Panc1 (cell line): ENCODE measurements at places on chromosomes 11 and 22. TPM values are rescaled to one million over a fixed set of nuclear protein-coding genes. Genes with fewer than 3 reads are reported as not detected.

GALR3 gene
- total RNA-seq: not detected

GPHA2 gene
- not detected for total RNA-seq

LMO2 gene
- 0.64 TPM for total RNA-seq

DNA sequence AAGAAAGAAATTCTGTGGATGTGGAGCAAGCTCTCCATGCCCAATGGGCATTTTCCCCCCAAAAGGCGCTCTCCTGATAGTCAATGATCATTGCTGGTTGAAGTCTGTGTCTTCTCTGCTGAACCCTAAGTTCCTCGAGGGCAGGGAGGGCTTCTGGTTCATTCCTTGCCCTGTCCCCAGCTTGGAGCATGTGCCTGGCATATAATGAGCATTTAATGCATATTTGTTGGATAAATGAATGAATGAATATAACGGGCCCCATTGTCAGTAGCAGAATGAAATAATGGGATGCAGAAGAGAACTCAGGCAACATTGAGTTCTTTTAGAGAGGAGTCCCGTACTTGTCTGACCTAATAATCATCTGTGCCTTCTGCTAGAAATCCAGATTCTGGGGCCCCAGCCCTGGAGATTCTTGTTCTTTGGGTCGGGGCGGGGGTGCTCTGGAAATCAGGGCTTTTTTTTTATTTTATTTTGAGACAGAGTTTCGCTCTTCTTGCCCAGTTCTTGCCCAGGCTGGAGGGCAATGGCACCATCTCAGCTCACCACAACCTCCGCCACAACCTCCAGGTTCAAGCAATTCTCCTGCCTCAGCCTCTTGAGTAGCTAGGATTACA is 64.4 kb downstream of the CD82 start:
- peaks cover under 1% of the 10 kb centered on the region; the same call in 1 of the 2 replicates for H3K4me1 ChIP-seq
- no peak for DNase-seq
- peaks cover 3% of the 10 kb centered on the region for H3K27me3 ChIP-seq
- H3K27ac ChIP-seq: no peak overlapping the region

- H3K36me3 ChIP-seq: peaks cover 2% of the 10 kb centered on the region
- H3K27ac ChIP-seq: peak overlapping the region; percentile 49; the same call in 1 of the 2 replicates
- no peaks in the 10 kb centered on the region for H3K27me3 ChIP-seq
These were observed 4.9 kb downstream of the HTATIP2 start for GRCh38 chr11:20368438-20368837.

DNA sequence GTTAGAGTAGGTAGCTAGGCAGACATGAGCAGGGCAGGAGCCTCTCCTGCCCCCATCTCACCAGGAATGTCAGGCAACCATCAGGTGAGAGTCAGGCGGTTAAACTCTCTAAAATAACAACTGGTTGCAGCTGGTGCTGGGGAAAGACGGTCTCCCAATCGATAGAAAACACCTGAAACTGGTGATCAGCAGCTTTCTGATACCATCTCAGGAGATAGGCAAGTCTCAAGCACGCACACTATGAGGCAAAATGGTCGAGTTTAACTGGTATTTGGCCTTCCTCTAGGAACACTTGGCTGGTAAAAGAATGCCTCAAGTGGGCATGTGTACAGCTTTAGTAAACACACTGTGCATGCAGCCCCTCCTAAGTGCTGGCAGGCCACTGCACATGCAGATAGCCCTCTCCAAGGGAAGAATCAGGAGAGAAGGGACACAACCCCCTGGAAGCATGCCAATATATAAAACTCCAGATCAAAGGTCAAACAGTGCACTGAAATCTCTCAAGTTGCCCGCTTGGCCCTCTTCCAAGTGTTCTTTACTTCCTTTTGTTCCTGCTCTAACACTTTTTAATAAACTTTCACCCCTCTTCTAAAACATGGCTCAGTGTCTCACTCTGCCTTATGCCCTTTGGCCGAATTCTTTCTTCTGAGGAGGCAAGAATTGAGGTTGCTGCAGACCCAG is 88.7 kb downstream of the USP35 start:
- no peaks in the 10 kb centered on the region for H3K27me3 ChIP-seq
- DNase-seq: no peak
- no peaks in the 10 kb centered on the region for H3K4me1 ChIP-seq
- no peaks in the 10 kb centered on the region for H3K36me3 ChIP-seq
